ENCODE measurements at places on chromosomes 16 and 17.

DNA sequence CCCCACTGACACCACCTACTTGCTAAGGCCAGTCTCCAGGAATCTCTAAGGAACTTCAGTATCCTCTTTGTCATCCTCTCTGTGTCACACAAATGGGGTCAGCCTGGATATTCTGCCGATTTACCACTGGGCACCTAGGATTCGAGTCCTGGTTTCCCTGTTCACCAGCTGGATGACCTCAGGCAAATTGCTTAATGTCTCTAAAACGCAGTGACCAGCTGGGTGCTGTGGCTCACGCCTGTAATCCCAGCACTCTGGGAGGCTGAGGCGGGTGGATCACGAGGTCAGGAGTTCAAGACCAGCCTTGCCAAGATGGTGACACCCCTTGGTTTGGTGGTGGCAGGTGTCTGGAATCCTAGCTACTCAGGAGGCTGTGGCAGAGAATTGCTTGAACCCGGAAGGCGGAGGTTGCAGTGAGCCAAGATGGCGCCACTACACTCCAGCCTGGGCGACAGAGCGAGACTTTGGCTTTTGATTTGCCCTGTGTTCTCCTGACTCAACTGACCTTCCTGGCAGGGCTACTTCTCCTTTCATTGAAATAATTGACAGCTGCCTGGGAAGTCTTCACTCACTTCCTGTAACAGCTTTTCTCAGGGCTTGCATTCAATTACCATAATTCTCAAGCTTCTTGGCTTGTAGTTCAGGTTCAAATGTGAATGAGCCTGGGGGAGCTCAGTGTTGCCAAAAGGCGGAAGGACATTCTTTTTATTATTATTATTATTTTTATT lies 15.4 kb downstream of the SYCE1L start:
- no peak for DNase-seq

GRCh38 chr17:77423589-77424451 lies 283.1 kb downstream of the SEC14L1 start:
- DNase-seq: peak; percentile 93

DNA sequence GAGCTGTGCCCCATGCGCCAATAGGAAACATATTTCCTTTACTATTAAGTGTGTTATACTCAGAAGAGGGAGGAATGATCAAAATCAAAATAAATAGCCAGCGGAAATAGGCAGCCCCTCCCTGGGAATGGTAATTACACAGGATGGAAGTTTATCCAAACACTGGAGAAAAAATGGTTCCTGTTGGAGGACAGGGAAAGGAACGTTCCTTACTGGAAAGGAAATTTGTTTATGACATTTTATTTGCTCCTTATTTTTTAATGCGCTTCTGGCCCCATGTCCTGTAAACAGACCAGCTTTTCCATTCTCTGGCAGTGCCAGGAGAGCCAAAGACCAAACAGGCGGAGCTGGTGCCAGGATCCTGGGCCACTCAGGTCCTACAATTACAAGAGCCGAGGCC lies 273.7 kb downstream of the SOX9 start:
- no peak for DNase-seq

DNA sequence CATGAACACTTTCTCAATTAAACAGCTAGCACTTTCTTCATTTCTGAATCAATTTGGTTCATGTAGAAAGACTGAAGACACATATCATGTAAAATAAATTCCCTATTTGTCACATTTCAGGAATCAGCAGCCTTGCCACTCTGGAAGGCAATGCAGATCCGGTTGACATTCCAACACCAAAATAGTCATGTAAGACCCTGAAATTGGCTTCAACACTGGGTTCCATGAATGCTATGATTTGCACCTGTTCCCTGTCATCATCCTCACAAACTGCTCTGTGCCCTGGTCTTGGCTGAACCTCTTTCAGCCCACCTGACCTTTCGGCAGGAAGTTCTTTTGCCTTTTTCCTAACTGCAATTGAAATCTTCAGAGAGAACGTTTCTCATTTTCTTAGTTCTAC lies 156.9 kb downstream of the CDH8 start:
- no peak for DNase-seq

GRCh38 chr16:12575288-12575687 lies 228.4 kb downstream of the CPPED1 start:
- DNase-seq: no peak

GRCh38 chr17:61456061-61456681 lies 3.9 kb downstream of the TBX4 start:
- peak; percentile 70 for DNase-seq

DNA sequence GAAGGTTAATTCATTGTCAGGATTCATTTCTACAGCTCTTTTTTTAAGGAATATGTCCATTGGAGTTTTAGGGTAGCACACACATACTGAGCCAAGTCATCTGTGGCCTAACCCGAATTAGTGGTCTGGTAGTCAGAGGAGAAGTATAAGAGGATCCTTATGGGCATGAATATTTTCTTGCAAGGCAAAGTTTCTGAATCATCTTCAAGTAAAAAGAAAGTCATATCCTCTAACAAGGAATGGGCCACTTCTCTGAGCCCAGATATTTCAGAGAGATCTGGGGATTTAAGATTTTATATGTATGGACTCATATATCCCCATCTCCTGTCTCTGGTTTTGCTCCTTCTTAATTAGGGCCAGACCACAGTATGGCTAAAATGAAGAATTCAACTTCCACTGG lies 99.2 kb upstream of the CDH8 start:
- no peak for DNase-seq

DNA sequence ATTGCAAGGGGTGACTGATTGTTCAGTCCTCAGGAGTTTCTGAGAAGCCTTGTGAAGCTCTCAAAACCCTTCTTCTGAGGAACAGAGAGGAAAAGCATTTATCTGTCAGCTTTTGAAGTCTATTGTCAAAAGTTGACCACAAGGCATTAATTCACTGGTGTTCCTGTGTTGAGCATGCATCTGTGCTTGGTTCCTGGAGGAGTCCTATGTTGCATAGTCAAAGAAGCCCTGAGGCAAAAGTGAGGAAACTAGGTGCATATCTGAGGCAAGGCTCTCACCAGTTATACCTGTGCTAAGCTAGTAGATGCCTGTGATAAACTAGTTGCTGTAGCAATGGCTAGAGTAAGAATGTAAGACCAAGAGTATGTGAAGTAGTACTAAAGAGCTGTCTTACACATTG lies 1.8 kb upstream of the HEATR6 start:
- no peak for DNase-seq

GRCh38 chr17:42438600-42439567 lies 15.8 kb upstream of the CAVIN1 start:
- DNase-seq: no peak

DNA sequence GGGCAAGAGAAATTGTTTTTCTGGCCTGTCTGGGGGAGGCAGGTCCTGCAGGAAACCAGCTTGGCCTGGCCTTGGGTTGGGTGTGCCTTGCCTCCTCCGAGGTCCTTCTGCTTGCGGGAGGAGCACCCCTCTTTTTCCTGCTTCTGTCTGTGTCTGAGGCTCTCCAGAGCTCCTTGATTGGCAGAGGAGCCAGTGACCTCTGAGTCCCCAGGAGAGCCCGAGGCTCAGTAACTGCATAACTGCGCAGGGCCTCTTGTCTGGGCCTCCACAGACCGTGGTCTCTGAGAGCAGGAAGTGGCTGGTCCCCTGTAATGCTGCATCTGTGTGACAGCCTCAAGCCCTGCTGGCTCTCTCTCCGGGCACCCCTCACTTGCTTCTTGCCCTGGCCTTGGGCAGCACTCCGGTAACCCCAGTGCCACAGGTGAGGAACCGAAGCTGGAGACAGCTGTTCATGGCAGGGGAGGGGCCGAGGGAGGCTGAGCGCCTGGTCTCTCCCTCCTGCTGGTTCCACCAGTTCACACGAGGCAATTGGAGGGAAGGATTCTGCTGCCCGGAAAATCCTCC lies 1.6 kb downstream of the CAPN15 start:
- DNase-seq: no peak

- DNase-seq: no peak
Observed at GRCh38 chr16:49021136-49021535, 260.5 kb downstream of the CBLN1 start.

GRCh38 chr17:82424001-82424862 lies 5.8 kb upstream of the OGFOD3 start:
- DNase-seq: no peak

- no peak for DNase-seq
Observed at GRCh38 chr17:20184977-20185619, 175.9 kb downstream of the SPECC1 start.

All from left hindlimb (tissue), 1 donor.